ENCODE measurements at places on chromosomes 3 and 15. TPM values are rescaled to one million over a fixed set of nuclear protein-coding genes. Genes with fewer than 3 reads are reported as not detected.

Gene MUSTN1
- total RNA-seq, result 165 TPM

Gene DUOX1
- 0.04 TPM for total RNA-seq

Gene MANF
- total RNA-seq, result 62.6 TPM

Gene SH2D7
- not detected for total RNA-seq

Gene WNT5A
- total RNA-seq, result 10.6 TPM

Gene XYLB
- 3.3 TPM for total RNA-seq
